DMS 273 treated with DMSO at 0.1 percent for 48 hours (cell line): ENCODE measurements at places on chromosomes 16 and 17.
A peak's percentile ranks its signal among the peaks of the same experiment; 100 is the strongest.

DNA sequence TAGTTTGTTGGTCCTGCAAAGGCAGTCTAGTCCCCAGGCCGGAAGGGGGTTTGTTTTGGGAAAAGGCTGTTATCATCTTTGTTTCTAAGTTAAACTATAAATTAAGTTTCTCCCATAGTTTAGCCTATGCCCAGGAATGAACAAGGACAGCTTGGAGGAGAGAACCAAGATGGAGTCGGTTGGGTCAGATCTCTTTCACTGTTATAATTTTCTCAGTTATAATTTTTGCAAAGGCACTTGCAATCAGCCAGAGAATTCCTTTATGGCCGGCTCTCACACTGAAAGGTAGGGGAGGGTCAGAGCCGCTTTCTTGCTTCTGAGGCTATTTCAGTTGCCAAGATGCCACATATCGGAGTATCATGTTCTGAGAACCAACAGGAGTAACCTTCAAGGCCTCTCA, 59.2 kb upstream of the ATF7IP2 start:
- DNase-seq: no peak

DNA sequence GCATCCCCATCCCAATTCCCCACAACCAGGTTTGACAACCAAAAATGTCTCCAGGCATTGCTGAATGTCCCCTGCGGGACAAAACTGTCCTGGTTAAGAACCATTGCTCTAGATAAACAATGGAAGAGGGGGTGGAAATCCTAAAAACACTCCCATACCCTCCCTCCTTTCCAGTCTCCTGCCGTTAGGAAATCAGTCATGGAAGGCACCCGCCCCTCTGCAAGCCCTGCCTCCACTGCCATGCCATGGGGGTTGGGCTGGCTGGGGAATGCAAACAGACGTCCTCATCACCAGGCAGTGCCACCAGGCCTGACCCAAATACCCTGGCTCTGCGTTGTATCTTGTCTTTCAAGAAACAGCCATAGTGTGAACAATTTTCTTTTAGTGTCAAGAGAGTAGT, 57.5 kb downstream of the CYTH1 start:
- no peak for DNase-seq

DNA sequence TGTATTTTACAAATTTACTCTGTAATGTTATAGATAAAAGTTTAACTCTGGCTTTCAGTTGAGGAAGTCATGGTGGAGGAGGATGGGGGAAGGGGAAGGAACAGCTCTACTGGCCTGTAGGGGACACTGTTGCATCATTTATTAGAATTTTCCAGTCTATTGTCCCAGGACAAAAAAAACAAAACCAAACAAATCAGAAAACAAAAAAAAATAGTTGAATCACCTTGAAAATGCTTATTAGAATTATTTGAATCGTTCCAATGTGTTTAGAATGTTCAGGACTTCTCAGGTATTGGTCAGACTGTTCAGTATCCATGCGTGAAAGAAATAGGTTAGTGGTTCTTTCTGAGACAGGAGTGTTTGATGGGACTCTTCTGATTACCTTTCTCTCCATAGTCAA, 242.0 kb downstream of the FTO start:
- no peak for DNase-seq

- DNase-seq: no peak
Measured at GRCh38 chr16:81657781-81658180, 121.3 kb upstream of the PLCG2 start.

GRCh38 chr16:56637814-56638750, at the start of gene MT1A:
Gene MT1A, plus strand, starts transcription at chr16:56638666. Its CDS starts 73 bp downstream, at chr16:56638739.
- DNase-seq: no peak

DNA sequence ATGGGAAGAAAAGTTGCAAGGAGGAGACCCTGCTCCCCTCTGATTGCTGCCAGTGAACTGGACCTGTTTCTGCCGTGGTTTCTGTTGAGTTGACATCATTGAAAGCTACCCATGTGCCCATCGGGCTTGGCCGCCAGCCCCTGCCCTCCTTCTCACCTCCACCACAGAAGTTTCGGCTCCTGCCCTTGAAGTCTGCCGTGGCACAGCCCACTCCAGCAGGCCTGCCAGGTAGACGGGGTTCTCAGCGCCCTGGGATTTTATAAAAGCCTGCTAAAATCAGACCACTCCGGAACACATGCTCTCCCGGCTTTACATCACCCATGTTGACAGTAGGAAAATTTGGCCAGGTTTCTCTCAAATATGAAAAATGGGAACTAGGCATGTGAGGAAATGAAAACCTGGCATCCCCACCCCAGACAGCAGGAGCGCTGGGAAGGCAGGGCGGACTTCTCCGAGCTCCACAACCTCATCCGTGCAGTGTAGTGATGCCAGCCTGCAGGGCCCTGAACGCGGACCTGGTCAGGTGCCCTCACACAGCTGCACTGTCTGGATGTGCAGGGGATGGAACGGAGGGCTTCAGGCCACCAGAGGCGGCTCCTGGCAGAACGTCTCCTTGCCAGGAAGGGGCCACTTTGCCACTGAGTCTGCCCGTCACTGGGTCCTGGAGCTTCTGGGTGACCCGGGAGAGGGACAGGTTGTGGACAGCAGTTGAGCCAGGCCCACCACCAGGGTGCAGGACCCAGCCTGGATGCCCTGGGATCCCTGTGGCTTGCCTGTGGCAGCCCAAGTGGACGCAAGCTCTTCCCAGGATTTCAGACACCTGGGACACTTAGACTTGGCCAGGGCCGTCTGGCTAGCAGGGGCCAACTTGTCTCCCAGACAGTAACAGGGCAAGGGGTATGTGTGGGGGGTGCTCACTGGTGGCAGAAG, 6.9 kb upstream of the GSE1 start:
- DNase-seq: no peak

DNA sequence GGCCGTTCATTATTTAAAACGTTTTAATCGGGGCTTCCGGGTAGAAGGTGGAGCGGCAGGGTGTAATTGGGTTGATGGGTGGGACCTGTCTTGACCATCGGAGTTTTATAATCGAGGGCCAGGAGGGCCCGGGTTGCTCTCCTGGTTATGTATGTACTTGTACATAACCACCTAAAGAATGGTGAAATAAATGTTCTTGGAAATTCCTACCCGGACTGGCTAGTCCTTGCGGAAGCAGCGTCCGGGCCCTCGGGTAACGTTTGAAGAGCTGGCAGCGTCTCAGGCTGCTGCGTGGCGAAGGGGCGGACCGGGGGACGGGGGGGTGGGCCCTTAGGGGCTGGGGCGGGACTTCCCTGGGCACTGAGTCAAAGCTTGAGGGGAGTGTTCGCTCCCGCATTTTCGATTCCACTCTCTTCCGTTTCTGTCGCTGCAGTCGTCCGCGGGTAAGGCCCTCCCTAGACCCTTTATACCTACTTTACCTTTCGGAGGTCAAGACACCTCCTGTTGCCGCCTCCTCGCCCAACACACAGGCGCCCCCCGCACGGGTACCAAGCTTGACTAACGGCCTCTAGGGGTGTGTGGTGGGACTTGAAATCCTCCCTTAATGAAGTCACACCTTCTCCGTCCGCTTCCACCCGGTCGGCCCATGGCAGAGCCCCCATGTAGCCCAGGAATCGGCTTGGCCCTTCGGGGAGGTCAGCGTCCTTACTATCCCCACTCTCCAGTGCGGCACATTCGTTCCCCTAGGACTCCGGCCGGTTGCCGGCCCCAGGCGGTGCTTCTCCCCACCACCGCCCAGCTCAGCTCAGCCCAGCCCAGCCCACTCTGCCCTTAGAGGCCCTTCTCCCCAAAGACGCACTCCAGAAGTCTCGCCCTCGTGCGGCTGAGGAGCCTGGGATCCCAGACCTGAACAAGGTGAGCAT, at the start of gene TMEM106A:
TMEM106A (plus strand) TSS at position 396 of the 923 bp plus-strand sequence. CDS start 1,167 bp downstream, outside the sequence.
- no peak for DNase-seq

DNA sequence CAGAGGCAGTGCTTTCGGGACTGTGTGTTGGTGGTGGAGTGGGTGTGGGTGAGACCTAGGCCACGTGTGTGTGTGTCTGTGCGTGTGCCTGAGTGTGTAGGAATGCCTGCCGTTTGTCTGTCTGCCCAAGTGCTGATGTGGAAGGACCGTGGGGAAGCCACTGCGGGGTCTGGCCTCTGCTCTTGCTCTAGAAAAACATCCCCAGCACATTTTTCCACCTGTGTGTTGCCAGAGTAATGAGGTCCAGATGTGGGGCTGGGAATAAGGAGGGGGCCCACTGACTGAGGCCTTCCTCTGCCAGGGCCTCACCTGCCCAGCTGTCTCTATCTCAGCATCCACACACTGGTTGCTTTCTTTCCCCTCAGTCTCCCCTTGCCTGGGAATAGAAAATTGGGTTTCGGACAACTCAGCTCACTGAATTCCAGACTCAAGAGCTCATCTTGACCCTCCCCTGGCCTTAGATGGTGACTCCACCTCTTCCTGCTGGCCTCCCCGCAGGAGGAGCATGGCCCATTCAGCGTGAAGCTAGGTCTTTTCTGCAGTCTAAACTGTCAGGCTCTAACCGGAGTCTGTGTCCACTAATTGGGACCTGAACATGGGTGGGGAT, 7.6 kb downstream of the SGCA start:
- no peak for DNase-seq

- no peak for DNase-seq
Measured at GRCh38 chr16:9545522-9546437, 454.3 kb downstream of the HAPSTR1 start.

GRCh38 chr16:63244631-63245030, 1208.4 kb upstream of the CDH8 start:
- DNase-seq: no peak

DNA sequence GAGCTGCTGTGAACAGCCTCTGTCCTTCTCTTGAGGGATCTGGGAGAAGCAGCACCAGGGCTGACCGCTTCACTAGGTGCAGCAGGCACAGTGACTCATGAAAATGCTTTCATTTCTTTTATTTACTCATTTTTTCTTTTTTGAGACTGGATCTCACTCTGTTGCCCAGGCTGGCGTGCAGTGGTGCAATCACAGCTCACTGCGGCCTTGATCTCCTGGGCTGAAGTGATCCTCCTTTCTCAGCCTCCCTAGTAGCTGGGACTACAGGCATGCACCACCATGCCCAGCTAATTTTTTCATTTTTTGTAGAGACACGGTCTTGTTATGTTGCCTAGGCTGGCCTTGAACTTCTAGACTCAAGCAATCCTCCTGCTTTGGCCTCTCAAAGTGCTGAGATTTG, 216.8 kb upstream of the EEF2KMT start:
- DNase-seq: no peak

GRCh38 chr16:22189473-22190080, 16.5 kb upstream of the EEF2K start:
- DNase-seq: peak; percentile 34

- no peak for DNase-seq
Measured at GRCh38 chr17:32516940-32517701, 30.3 kb downstream of the CDK5R1 start.

DNA sequence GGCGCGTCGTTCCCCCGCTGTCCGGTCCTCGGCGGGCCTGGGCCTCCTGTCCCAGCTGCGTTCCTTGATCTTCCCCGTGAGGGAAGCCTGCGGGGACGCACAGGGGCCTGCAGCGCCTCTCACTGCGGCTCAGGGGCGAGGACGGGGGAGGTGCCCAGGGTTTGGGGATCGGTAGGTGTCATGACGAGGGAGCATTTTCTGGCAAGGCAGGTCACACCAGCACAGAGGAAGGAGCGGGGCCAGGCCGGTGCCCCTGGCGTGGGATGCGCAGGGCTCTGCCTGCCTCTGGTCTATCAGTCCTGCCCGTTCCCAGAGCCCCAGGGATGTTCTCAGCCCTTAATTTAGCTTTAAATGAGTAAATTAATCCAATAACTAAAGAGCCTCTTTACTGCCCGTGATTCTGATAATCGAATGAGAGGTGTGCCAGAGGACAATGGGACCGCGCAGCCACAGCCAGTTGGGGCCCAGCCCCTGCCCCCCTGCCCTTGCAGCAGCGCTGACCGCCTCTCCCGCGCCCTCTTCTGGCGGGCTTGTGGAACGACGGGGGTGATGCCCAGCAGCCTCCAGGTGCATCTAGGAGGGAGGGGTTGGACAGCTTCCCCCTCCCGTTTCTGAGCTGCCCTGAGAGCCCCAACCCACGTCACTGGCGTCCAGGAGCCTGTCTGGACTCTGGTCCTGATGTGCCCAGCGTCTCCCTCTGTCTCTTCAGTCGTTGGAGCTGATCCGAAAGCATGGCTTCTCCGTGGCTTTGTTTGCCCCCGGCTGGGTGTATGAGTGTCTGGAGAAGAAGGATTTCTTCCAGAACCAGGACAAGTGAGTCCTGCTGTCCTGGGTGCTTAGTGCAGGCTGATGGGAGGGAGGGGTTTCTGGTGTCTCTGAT, 7.9 kb downstream of the ENGASE start:
- no peak for DNase-seq

- DNase-seq: peak; percentile 18
Measured at GRCh38 chr17:32909787-32910369, 18.1 kb upstream of the TMEM98 start.

GRCh38 chr17:9170853-9171252, 149.5 kb downstream of the NTN1 start:
- DNase-seq: no peak

GRCh38 chr17:76775021-76775600, 37.2 kb downstream of the MFSD11 start:
- no peak for DNase-seq

DNA sequence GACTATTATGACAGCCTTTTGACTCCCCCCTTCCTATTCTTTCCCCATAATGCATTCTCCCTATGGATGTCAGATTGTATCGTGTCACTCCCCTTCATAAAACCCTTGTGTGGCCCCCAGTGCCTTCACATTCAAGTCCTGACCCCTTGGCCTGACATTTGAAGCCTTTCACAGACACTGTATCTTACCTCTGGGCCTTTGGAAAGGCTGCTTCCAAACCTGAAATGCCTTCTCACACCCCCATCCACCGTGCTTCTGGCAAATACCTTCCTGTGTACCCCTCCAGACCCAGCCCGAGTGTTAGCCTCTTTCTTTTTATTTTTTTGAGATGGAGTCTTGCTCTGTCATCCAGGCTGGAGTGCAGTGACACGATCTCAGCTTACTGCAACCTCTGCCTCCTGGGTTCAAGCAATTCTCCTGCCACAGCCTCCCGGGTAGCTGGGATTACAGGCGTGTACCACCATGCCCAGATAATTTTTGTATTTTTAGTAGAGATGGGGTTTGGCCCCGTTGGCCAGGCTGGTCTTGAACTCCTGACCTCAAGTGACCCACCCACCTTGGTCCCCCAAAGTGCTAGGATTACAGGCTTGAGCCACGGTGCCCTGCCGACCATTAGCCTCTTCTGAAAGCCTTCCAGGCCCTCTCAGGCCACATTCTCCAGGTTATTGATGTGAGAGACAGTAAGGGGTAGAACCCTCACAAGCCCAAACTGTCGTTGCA, 2.1 kb downstream of the ARMC5 start:
- no peak for DNase-seq
